ENCODE measurements at places on chromosomes 6 and 20. TPM values are rescaled to one million over a fixed set of nuclear protein-coding genes. Genes with fewer than 3 reads are reported as not detected.

DNA sequence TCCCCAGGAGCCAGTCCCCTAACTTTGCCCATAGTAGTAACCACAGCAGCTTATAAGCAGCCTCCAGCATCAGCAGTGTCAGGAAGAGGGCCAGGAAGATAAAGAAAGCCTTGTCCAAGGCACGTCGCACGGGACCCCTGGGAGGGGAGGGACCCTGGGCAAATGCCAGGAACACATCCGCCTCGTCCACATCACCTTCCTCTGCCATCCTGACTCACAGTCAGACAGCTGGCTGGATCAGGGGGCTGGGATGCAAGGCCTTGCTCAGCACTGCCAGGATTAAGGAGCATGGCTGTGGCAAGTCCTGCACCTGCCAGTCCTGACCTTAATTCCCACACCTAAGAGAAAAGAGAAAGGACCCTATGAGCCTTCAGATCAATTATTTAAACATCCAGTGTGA, 11.5 kb upstream of the ZBTB22 start:
- DNase-seq = no peak
- no peak overlapping the region for H3K27ac ChIP-seq
- H3K36me3 ChIP-seq = no peaks in the 10 kb centered on the region
- no peaks in the 10 kb centered on the region for H3K27me3 ChIP-seq

DNA sequence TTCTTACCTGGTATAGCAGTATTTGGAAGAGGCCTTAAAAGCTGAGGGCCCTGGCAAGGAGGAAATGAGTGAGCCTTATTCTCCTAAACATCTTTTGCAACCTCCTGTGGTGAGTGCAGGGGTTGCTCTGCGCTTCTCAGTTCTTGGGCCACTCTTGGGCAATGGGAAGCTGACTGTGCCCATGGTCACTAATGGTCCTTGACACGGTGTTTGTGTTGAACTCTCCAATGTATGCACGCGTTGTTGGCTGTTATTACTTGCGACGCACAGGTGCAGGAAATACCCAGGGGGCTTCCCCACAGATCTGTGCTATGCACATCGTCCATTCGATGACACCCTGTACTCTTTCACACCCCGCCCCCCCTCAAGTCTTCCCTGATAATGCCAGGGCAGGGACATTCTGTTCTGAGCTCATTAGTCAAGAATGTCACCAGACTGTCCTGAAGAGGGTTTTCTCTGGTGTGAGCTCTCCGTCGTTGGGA, 79.7 kb downstream of the EDN1 start:
- H3K36me3 ChIP-seq = no peaks in the 10 kb centered on the region
- H3K4me3 ChIP-seq = no peak overlapping the region
- DNase-seq = no peak
- H3K27ac ChIP-seq = no peak overlapping the region
- no peaks in the 10 kb centered on the region for H3K4me1 ChIP-seq

- H3K36me3 ChIP-seq = peaks cover 90% of the 10 kb centered on the region
- H3K27me3 ChIP-seq = no peaks in the 10 kb centered on the region
- H3K4me1 ChIP-seq = no peaks in the 10 kb centered on the region
- no peak overlapping the region for H3K4me3 ChIP-seq
Observed at GRCh38 chr6:28153546-28153945, 11.9 kb downstream of the ZKSCAN8 start.

- H3K27me3 ChIP-seq = no peaks in the 10 kb centered on the region
- DNase-seq = no peak
- H3K4me3 ChIP-seq = no peak overlapping the region
- H3K36me3 ChIP-seq = peaks cover 7% of the 10 kb centered on the region
- peaks cover 32% of the 10 kb centered on the region for H3K4me1 ChIP-seq
- no peak overlapping the region for H3K27ac ChIP-seq
Observed at GRCh38 chr6:152298055-152298647, 339.0 kb downstream of the SYNE1 start.

DNA sequence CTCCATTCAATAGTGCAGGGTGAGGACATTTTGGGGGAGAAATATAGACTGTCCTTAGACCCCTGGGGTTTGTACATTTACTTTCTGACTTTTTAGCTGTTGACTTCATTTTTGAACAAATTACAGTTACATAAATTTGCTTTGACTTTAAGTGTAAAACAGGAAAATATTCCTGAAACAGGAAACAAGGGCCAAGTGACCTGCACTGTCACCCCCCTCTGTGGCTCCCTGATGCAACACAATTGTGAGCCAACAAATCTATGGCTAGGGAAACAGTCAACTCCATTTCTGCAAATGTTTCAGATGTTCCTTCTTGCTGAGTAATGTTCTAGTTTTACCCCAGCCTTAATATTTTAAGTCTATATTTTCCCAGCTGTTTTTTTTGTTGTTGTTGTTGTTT, 39.8 kb downstream of the HLA-A start:
- no peak overlapping the region for H3K27ac ChIP-seq
- peaks cover 2% of the 10 kb centered on the region for H3K4me1 ChIP-seq
- DNase-seq = no peak
- H3K4me3 ChIP-seq = no peak overlapping the region
- peaks cover 25% of the 10 kb centered on the region for H3K27me3 ChIP-seq
- peaks cover 2% of the 10 kb centered on the region for H3K36me3 ChIP-seq

GRCh38 chr6:106084106-106084988, 1.8 kb upstream of the PRDM1 start:
- H3K4me1 ChIP-seq = peaks cover 44% of the 10 kb centered on the region
- peaks cover 34% of the 10 kb centered on the region for H3K36me3 ChIP-seq
- H3K4me3 ChIP-seq = peak overlapping the region; percentile 39
- H3K27ac ChIP-seq = peak overlapping the region; percentile 76

DNA sequence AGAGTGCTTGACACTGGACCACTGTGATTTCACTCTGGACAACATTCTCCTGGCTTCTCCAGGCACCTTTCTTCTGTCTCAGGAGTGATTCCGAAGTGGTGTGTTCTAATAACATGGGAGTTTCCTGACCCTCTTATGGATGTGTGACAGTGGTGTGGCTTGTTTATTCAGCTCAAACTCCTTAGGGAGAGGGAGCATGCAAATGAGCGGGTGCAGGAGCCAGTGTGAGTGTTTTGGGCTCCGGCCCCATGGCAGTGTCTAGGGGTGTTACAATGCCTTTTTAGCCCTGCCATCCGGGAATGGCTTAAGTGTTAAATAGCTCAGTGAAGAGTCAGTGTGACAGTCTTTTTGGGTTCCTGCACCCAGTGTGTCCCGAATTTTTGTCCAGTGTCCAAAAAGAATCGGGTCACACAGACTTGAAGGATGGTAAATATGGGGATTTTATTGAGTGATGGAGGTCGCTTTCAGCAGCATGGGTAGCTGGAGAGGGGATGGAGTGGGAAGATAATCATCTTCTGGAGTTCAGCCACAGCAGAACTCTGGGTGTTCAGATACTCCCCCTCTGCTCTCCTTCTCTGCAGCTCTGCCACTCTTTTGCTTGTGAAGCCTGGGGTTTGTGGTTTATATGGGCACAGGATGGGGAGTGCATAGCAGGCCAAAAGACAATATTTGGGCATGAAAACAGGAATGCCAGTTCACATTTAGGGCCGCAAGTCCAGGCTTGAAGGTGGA, 928.9 kb upstream of the CITED2 start:
- no peaks in the 10 kb centered on the region for H3K4me1 ChIP-seq
- H3K36me3 ChIP-seq = no peaks in the 10 kb centered on the region
- no peak overlapping the region for H3K4me3 ChIP-seq
- no peak for DNase-seq
- H3K27ac ChIP-seq = no peak overlapping the region

DNA sequence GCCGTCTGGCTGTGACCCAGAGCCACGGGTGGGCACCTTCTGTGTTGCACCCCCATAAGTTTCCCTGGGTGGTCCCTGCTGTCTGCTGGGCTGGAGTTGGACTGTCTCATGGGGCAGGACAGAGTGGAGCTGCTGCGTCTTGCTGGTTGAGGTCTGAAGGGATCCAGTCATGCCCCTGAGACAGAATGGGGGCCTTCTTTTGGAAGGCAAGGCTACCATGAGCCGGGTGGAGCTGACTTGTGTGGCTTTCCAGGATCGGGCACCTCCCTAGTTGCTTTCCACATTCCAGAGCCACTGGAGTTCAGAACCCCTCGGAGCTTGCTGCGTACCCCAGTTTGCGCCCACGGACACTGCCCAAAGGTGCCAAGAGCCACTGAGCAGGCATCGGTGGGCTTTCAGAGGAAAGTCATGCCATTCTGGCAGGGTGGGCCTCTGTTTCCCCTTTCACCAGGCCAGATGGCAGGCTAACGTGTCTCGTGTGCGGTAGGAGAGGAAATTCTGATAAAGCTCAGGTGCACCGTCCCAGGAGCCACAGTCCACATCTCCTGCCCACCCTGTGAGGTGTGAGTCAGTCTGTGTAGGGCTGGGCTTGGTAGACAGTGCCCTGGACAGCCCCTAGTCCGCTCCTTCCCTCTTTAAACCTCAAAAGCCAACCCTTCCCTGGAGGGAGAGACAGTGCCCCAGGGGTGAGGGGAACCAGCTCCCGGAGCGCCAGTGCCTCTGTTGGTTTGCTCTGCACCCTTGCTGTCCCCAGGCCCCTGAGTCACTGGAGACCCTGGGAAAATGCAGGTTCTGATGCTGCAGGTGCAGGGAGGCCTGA, 125.3 kb downstream of the SYCP2 start:
- no peak overlapping the region for H3K27ac ChIP-seq
- peaks cover 4% of the 10 kb centered on the region for H3K27me3 ChIP-seq
- DNase-seq = peak; percentile 25
- H3K4me3 ChIP-seq = no peak overlapping the region
- H3K4me1 ChIP-seq = no peaks in the 10 kb centered on the region

GRCh38 chr6:131948692-131949619, 2.2 kb downstream of the CCN2 start:
- no peaks in the 10 kb centered on the region for H3K36me3 ChIP-seq
- peaks cover 67% of the 10 kb centered on the region for H3K27me3 ChIP-seq
- no peak overlapping the region for H3K27ac ChIP-seq
- peaks cover 11% of the 10 kb centered on the region for H3K4me1 ChIP-seq
- no peak overlapping the region for H3K4me3 ChIP-seq

GRCh38 chr6:52063584-52064344, 23.6 kb downstream of the PKHD1 start:
- H3K36me3 ChIP-seq = no peaks in the 10 kb centered on the region
- H3K27ac ChIP-seq = peak overlapping the region; percentile 76
- H3K27me3 ChIP-seq = peaks cover 29% of the 10 kb centered on the region
- peak overlapping the region; percentile 34 for H3K4me3 ChIP-seq
- DNase-seq = peak; percentile 82
- peaks cover 11% of the 10 kb centered on the region for H3K4me1 ChIP-seq

GRCh38 chr6:118844915-118845314, 49.0 kb upstream of the ASF1A start:
- peak overlapping the region; percentile 78 for H3K27ac ChIP-seq
- H3K36me3 ChIP-seq = peaks cover 35% of the 10 kb centered on the region
- peak overlapping the region; percentile 14 for H3K4me3 ChIP-seq
- H3K4me1 ChIP-seq = peaks cover 25% of the 10 kb centered on the region
- no peak for DNase-seq

DNA sequence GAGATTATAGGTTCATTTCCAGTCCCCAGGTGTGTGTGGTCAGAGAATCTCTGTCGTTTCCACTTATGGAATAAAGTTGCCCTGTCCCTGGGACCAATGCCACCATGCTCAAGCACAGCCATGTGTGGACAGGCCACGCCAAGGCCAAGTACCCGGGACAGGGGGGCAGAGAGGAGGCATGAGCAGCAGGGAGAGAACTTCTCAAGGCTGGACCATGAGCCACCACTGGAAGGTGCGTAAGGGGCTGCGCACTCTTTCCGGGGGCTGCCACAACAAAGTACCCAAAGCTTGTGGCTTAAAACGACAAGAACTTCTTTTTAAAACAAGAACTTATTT, 209.2 kb upstream of the KCNQ5 start:
- H3K36me3 ChIP-seq = no peaks in the 10 kb centered on the region
- no peak overlapping the region for H3K27ac ChIP-seq
- H3K27me3 ChIP-seq = peaks cover 30% of the 10 kb centered on the region
- H3K4me1 ChIP-seq = no peaks in the 10 kb centered on the region
- DNase-seq = no peak

DNA sequence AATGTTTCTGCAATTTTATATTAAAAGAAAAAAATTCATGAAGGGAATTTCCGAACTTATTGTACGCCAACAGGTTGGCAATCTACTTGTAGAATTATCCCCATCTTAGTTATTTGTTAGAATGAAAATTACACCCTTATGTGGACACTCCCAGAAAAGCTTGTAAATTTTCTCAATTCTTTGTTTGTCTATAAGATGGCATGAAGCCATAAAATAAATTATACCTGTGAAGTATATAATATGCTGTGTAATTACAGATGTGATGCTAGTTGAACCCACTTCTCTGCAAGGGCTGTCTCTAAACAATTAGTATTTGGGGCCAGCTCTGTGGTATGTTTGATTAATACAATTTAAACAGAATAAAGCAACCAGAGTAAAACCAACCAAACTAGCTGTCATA, 52.1 kb upstream of the DSP start:
- no peak overlapping the region for H3K4me3 ChIP-seq
- H3K4me1 ChIP-seq = no peaks in the 10 kb centered on the region
- H3K36me3 ChIP-seq = no peaks in the 10 kb centered on the region
- H3K27ac ChIP-seq = no peak overlapping the region
- no peak for DNase-seq

GCNT2 gene
- 2.2 TPM for total RNA-seq

HRH3 gene
- not detected for total RNA-seq

HSPA1L gene
- total RNA-seq = 2.9 TPM

SCUBE3 gene
- total RNA-seq = 0.12 TPM

SDHAF4 gene
- 15.5 TPM for total RNA-seq

IL20RA gene
- not detected for total RNA-seq

TRIM15 gene
- total RNA-seq = not detected
